ENCODE measurements at places on chromosomes 1 and 21.
A peak's percentile ranks its signal among the peaks of the same experiment; 100 is the strongest.

GRCh38 chr1:45545019-45545493 lies 5.6 kb upstream of the AKR1A1 start:
- DNase-seq = no peak

GRCh38 chr21:45876381-45877170 lies 105.0 kb upstream of the COL6A1 start:
- peak; percentile 32 for DNase-seq

GRCh38 chr1:181504399-181504842 lies 21.1 kb downstream of the CACNA1E start:
- no peak for DNase-seq

DNA sequence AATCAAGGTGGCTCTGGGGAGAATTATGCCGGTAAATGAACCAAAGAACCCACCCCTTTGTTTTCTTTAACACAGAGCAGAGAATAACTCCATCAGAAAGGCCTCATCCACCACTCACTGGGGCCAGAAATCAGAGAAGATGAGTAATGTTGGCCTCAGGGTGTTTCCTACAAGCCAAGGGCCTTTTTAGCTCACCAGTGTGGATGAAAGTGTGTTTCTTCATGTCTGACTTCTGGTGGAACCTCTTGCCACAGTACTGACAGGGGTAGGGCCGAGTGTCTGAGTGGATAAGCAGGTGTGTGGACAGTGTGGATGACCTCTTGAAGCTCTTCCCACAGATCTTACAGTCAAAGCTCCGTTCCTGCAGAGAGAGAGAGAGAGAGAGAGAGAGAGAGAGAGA lies 8.3 kb downstream of the GFI1 start:
- DNase-seq = peak; percentile 49

DNA sequence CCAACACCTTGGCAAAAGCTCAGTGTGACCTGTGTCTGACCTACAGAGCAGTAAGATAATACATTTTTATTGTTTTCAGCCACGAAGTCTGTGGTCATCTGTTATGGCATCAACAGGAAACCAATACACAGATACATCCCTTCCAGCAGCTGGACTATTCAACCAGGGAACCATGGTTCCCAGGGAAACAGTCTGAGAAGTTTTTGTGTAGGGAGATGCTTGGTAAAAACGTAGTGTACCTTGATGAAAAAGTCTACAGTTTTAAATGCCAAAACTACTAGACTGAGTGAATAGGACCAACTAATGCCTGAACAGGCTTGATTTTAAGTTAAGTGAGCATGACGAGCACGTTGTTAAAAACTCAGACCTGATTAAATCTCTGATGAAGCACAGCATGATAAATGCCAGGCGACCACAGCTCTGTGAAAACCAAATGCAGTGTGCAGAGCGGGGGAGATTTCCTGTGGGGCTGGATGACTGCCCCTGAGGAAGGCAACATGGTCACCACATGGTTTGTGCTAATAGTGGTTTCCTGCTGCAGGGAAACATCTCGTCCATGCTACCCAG lies 228.9 kb downstream of the TNR start:
- DNase-seq = peak; percentile 0

GRCh38 chr1:221203224-221204054 lies 324.2 kb downstream of the HLX start:
- DNase-seq = peak; percentile 90

GRCh38 chr1:3745590-3746381 lies 6.5 kb upstream of the CCDC27 start:
- no peak for DNase-seq

DNA sequence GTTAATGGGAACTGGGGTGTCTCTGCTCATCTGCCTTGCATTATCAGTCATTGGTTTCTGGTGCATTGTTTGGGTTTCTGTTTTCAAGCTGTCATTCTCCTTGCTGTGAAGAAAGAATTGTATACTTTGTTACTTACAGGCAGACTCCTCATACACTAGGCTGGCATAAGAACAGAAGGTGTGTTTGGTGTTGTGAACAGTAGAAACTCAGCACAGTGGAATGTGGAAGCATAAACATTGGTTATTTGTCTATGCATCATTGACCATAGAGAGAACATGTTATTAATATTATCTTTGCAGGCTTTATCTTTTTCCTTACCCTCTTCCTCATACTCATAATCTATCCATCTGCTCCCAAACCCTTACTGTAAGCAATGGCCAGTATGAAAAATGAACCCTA lies 18.2 kb downstream of the C1orf87 start:
- no peak for DNase-seq

- no peak for DNase-seq
Observed at GRCh38 chr1:234692966-234693580, 83.1 kb upstream of the IRF2BP2 start.

- peak; percentile 48 for DNase-seq
Observed at GRCh38 chr1:151513626-151514121, 2.5 kb downstream of the CGN start.

DNA sequence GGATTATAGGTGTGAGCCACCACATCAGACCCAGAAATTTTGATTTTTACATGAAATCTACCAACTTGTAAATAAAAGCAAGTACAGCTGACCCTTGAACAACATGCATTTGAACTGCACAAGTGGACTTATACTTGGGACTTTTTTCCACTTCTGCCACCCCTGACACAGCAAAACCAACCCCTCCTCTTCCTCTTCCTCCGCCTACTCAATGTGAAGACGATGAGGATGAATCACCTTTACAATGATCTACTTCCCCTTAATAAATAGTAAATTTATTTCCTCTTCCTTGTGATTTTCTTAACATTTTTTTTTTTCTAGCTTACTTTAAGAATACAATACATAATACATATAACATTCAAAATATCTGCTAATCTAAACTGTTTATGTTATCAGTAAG lies 17.5 kb upstream of the YRDC start:
- DNase-seq = no peak

GRCh38 chr1:24557711-24558131 lies 1.8 kb downstream of the NCMAP start:
- DNase-seq = no peak

- no peak for DNase-seq
Observed at GRCh38 chr1:224874775-224875174, 54.7 kb upstream of the DNAH14 start.

GRCh38 chr1:221783936-221784335 lies 42.0 kb upstream of the DUSP10 start:
- DNase-seq = no peak

- peak; percentile 25 for DNase-seq
Observed at GRCh38 chr21:42164064-42164789, 54.7 kb upstream of the ABCG1 start.

DNA sequence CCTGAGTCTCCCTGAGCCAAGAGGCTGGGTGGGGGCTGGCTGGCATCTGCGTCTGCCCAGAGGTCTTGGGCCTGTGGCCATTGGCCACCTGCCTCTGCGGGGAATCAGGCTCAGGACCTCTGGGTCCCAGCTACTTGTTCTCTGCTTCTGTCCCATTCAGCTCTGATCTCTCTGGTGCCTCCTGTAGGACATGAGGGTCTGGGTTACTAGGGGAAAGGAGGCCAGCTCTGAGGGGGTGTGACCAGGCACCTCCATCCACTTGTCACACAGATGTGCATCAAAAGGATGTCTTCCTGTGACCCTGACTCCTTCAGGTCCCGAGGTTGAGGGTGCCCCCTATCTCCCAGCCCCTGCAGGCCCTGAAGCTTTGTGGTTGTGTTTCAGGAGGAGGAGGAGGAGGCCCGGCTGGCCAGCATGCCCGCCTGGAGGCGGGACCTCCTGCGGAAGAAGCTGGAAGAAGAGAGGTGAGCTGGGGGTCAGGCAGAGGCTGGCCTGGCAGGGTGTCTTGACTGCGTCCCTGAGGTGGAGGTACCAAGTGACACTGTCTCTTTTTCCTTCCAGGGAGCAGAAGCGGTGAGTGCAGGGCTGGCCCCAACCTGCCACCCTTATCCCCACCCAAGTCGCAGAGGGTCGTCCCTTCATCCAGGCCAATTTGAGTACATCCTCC lies 9.0 kb downstream of the TNFRSF25 start:
- no peak for DNase-seq

- DNase-seq = no peak
Observed at GRCh38 chr1:225651376-225651871, 1.5 kb downstream of the ENAH start.

- DNase-seq = peak; percentile 14
Observed at GRCh38 chr1:66438501-66438900, 95.5 kb upstream of the SGIP1 start.

DNA sequence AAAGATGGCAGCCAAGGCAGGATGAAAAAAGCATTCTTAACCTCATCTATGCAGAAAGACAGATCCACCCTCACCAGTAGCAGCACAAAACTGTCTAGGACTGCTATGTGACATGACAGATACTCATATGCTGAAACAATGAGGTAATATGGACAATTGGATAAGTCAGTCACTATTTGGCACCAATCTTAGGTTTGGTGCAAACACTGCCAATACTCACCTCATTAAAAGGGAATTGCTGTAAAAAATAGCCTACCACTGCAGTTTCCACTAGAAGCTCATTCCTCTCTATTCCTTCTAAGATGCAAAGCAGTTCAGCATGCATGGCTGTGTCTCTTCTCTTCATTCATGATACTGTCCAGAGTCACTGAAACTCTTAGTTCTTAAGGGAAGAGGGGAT lies 91.7 kb downstream of the TBX15 start:
- DNase-seq = no peak

- no peak for DNase-seq
Observed at GRCh38 chr1:207109004-207109403, 5.0 kb downstream of the C4BPA start.

- no peak for DNase-seq
Observed at GRCh38 chr1:18751425-18751824, 108.0 kb downstream of the TAS1R2 start.
